ENCODE measurements at places on chromosomes 1 and 21.

- DNase-seq = no peak
These were observed 23.6 kb upstream of the DNM3 start for GRCh38 chr1:171817511-171818265.

DNA sequence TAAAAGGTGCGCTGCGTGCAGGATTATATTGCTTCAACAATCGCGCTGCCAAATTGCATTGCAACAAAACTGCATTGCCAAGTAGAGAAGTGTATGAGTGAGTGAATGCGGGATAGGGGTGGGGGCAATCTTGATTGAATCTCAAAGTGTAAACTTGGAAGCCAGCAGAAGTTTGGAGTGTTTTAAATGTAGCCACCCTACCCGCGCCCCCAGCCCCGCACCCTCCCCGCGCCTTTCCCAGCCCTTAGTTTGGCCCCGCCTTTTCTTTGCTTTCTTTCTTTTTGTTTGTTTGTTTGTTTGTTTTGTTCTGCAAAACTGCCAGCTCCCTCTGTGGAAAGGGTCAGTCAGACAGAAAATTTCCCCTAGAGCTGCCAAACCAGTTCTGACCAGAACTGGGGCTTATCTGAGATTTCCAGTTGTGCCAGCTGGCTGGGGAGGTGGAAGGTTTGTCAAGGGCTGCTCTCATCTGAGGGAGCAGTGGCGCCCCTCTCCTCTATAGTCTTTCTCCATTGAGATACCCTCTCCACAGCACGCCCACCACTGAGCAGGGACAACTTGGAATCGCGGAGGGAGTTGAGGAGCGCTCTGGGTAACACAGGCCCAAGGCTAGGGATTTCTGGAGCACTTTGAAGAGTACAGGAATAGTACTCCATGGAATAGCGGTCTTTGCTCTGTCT lies 666 bp upstream of the BEND5 start:
- DNase-seq = no peak

GRCh38 chr1:223515421-223515820 lies 122.2 kb downstream of the CCDC185 start:
- no peak for DNase-seq

GRCh38 chr1:78297836-78298235 lies 192.9 kb upstream of the PTGFR start:
- no peak for DNase-seq

Data from AG09309 (cell line).